T-cell (primary cell): ENCODE measurements at places on chromosomes 4 and X.

GRCh38 chrX:131918839-131919238 lies 104.3 kb upstream of the STK26 start:
- no peak for DNase-seq

DNA sequence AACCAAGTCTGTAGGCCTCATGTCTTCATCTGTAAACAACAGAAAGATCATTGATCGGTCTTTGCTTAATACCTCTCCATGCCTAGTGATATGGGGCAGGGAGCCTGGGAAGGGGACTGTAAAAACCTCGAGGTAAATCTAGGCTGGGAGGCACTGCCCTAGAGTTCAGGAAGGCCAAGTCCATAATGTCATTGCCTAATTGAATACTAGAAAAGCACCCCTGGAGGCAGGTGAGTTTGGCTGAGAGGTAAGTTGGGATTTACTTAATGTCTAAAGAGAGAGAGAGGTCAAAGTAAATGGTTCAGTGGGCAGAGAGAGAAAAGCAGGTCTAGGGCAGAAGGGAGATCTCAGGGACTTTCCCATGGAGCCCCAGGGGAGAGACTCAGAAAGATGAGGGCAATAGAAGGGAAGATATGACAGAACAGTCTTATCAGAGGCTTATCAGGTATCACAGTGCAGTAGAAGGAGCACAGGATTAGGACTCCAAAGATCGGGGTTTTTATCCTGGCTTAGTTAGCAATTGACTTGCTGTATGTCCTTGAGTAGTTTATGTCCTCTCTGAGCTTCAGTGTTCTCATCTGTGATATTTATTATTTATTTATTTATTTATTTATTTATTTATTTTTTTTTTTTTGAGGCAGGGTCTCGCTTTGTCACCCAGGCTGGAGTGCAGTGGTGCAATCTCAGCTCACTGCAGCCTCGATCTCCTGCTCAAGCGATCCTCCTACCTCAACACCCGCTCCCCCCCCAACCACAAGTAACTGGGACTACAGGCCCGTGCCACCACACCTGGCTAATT lies 85.2 kb downstream of the SLC16A2 start:
- DNase-seq, result no peak

GRCh38 chrX:45001048-45001447 lies 128.1 kb downstream of the KDM6A start:
- no peak for DNase-seq

DNA sequence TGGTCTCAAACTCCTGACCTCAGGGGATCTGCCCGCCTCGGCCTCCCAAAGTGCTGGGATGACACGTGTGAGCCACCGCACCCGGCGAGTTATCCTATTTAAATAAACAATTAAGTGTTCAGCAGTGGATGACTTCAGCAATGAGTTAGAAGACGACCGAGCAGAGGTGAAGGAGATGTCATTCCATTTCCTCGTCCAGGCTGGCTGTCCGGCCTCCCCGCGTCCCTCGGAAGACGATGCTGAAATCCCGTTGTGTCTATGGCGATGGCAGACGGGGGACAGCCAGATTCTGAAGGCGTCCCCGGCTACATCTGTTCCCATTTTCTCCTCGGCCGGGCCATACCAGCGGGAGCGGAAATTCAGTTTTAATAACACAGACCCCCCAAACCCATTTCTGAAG lies 209.8 kb downstream of the CRLF2 start:
- no peak for DNase-seq

- no peak for DNase-seq
Measured at GRCh38 chrX:130746709-130747342, 156.2 kb downstream of the ENOX2 start.

DNA sequence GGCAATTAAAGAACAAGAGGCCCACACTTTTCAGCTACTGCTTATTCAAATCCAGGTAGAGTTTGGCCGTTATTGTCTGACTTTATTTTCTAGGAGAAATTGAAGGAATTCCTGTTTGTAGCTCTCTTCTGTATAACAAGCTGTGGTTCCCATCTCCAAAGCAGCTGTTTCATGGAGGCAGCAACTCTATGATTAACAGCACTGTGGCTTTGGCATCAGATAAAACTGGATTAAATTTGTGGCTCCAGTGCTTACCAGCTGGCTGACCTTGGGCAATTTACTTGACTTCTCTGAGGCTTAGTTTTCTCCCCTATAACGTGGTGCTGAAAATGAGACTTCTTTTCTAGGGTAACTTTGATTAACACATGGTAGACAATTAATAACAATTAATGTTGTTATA lies 28.1 kb downstream of the SLC30A9 start:
- DNase-seq, result no peak

DNA sequence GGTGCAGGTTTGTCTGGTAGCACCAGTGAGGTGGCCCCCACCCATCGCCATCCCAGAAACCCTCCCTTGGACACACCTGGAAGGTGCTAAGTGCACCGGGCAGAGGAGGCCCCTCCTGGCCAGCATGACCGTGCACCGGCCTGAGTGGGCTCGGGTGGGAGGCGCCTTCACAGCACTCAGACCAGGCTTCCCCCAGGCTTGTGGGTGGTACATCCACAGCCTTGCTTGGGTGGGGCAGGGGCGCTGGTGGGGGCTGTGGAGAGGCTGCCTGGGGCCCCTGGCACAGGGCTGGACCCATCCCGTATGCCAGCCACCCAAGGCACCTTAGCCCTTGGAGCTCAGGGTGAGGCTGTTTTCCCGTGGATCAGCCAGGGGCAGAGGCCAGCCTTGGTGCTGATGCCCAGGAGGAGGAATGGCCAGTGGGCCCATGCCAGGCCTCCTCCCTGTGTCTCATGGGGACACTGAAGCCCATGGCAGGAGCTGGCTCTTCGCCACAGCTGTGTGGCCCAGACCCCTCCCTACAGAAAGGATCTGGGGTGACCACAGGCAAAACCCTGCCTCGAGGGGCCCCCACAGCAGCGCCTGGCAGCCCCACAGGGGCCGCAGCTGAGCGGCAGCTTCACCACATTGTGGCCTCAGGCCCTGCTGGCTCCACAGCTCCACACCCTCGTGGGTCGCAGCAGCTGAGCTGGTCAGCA lies 21.4 kb downstream of the NKX1-1 start:
- no peak for DNase-seq

- no peak for DNase-seq
Measured at GRCh38 chr4:14802596-14802995, 199.7 kb upstream of the CPEB2 start.

- no peak for DNase-seq
Measured at GRCh38 chr4:124018383-124019317, 622.1 kb downstream of the SPRY1 start.
